ENCODE measurements at places on chromosomes 13 and 19.

DNA sequence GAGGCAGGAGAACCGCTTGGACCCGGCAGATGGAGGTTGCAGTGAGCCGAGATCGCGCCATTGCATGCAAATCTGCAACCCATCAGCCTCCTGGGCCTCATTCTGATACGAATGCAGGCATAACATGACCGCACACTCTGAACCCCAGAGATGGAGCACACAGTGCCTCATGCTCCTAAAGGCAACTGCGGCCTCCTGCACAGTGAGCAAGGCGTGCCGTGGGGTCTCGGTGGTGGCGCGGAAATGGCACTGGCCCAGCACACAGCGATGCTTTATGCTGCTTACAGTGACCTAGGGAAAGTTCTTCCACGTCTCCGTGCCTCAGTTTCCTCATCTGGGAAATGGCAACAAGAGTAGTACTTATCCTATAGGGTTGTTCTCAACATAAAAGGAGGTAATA is 2.0 kb upstream of the C19orf12 start:
- no peak for DNase-seq

GRCh38 chr13:95145587-95145986 is 155.7 kb downstream of the ABCC4 start:
- no peak for DNase-seq

DNA sequence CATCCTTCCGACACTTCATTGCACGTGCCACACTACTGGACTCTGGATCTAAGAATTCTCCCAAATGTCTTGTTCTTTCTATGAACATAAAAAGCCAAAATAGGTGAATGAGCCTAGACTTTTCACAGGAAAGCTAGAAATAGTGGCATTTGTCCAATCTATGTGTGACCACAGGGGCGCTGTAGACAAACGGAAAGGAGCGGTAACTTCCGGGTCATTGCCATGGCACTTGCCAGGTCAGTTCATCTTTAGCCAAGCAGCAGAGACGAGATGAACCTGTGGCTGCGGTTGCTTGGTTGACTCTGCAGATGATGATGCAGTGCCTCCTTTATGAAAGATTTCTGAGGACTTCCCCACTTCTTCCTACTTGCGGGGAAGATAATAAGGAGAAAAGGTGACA is 65.6 kb downstream of the ADGRE1 start:
- no peak for DNase-seq

- DNase-seq: no peak
Measured at GRCh38 chr13:25783076-25783475, 268.7 kb downstream of the SHISA2 start.
